H4 (cell line): ENCODE measurements at places on chromosomes 5 and 9. TPM values are rescaled to one million over a fixed set of nuclear protein-coding genes. Genes with fewer than 3 reads are reported as not detected.

Gene TIMD4
- not detected in 2 replicates for total RNA-seq

Gene PPP2R2B
- 0.62 and 2.1 TPM in 2 replicates for total RNA-seq

Gene PCDHAC1
- 1.1 TPM in 2 replicates for total RNA-seq

Gene PCDHB4
- total RNA-seq = 0.21 TPM in 1 of 2 replicates, not detected in the other

Gene OSMR
- total RNA-seq = 61.1 and 92.0 TPM in 2 replicates

Gene CDHR2
- not detected in 2 replicates for total RNA-seq

Gene PTGS1
- 0.37 and 0.74 TPM in 2 replicates for total RNA-seq

Gene PDZD2
- 1.2 TPM in 2 replicates for total RNA-seq

Gene NUDT12
- total RNA-seq = 9.9 and 15.9 TPM in 2 replicates

Gene SLC46A2
- not detected in 2 replicates for total RNA-seq

Gene DNAJB5
- total RNA-seq = 7.2 and 9.2 TPM in 2 replicates

Gene TMEM8B
- 2.1 and 4.2 TPM in 2 replicates for total RNA-seq

Gene QRFP
- not detected in 2 replicates for total RNA-seq

Gene CYLC2
- not detected in 2 replicates for total RNA-seq

Gene AFAP1L1
- 2.0 and 3.2 TPM in 2 replicates for total RNA-seq

Gene TRIO
- 38.2 and 50.9 TPM in 2 replicates for total RNA-seq

Gene FCN2
- total RNA-seq = not detected in 2 replicates

Gene PCDHGA6
- 0.97 and 1.5 TPM in 2 replicates for total RNA-seq

Gene PKD2L2
- total RNA-seq = not detected in 2 replicates

Gene PCSK1
- total RNA-seq = not detected in 2 replicates

Gene CDH12
- 49.2 and 71.9 TPM in 2 replicates for total RNA-seq

Gene MFAP3
- total RNA-seq = 56.8 and 61.2 TPM in 2 replicates

Gene ADAMTS6
- 1.7 and 2.1 TPM in 2 replicates for total RNA-seq

Gene OTULIN
- 23.0 and 32.7 TPM in 2 replicates for total RNA-seq

Gene RNF208
- 0.31 TPM in 1 of 2 replicates, not detected in the other for total RNA-seq

Gene ZNF608
- 20.8 and 28.0 TPM in 2 replicates for total RNA-seq

Gene PRRC2B
- 26.2 and 33.1 TPM in 2 replicates for total RNA-seq

Gene PALM2AKAP2
- 1.3 and 2.1 TPM in 2 replicates for total RNA-seq

Gene RAI14
- total RNA-seq = 22.8 and 27.5 TPM in 2 replicates

Gene NSD1
- 27.6 and 30.3 TPM in 2 replicates for total RNA-seq

Gene TMC1
- not detected in 2 replicates for total RNA-seq

Gene MYMK
- not detected in 2 replicates for total RNA-seq

Gene PLPP1
- 77.8 and 89.4 TPM in 2 replicates for total RNA-seq

Gene SLCO6A1
- not detected in 2 replicates for total RNA-seq

Gene OR1J2
- not detected in 2 replicates for total RNA-seq

Gene MROH2B
- total RNA-seq = not detected in 2 replicates
